ENCODE measurements at places on chromosomes 12 and 14.

DNA sequence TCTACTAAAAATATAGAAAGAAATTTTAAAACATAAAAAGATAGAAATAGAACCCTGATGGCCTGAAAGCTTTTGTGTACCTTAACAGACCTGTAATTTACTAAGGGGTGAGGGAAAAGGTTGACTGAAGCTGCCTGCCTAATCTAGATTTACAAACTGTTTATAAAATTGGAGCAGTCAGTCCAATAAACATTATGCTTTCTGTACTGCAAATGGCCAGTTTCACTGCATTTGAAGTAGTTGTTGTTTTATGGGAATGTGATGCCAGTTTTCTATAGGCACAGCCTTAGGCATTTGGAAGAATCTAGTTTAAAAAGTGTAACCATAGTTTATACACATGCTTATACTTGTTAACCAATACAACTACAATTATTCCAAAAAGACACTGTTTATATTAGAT, 19.1 kb downstream of the SIX1 start:
- DNase-seq, result no peak

- DNase-seq, result no peak
Observed at GRCh38 chr14:49703965-49704364, 11.0 kb downstream of the KLHDC1 start.

GRCh38 chr12:111407377-111408115, 1.8 kb downstream of the SH2B3 start:
- no peak for DNase-seq

DNA sequence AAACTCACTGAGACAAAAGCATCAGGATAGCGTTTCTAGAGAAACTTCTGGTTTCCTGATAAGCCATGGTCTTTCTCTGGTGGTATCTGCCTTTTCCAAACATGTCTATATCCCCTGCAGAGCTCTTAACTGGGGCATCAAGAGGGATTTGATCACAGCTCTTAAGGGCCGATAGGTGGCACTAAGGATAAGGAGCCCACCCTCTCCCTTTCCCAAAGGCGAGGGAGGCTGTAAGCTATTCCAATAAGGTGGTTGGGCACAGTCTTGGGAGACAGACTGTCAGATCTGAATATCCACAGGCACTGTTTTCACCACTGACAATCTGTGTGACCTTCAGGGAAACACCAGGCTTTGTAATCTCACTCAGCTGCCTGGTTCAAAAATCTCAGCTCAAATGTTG, 206.0 kb downstream of the ADGRD1 start:
- DNase-seq, result no peak

- DNase-seq, result peak; percentile 36
Observed at GRCh38 chr12:27682534-27682933, 13.7 kb upstream of the REP15 start.

GRCh38 chr14:95273001-95273978, 46.4 kb downstream of the CLMN start:
- no peak for DNase-seq

DNA sequence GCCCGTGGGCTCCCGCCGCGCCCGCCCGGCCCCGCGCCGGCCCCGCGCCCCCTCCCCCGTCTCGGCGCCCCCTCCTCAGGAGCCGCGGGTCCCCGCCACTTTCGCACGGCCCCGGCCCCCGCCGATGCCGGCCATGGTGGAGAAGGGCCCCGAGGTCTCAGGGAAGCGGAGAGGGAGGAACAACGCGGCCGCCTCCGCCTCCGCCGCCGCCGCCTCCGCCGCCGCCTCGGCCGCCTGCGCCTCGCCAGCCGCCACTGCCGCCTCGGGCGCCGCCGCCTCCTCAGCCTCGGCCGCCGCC, 263 bp downstream of the RCOR1 start:
- DNase-seq, result no peak

DNA sequence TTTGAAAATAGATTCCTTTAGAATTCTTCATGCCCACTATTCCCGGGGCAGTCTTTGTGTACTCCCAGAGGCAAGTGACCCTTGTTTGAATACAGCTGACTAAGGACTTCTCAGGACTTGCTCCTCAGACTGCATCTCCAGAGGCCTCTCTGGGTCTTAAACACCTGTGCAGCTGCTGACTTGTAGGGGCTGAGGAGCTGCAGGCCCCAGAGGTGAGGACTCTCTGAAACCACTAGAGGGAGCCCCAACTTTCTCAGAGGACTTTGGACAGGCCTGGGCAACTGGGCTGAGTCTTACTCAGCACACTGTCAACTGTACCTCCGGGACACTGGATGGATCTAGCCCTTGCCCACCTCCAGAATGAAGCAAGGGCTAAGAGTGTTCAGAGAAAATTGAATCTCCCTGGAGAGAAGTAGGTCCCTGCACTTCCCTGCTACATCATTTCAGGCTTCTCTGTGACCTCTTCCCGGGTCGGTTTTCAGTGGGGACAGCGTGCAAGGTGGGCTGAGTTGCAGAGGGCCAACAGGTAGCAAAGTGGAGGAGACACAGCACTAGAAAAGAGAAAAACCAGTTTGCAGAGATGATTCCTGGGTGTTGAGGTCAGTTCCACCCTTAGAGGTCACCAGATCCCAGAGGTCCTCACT, 164.6 kb downstream of the TMEM117 start:
- peak; percentile 61 for DNase-seq

DNA sequence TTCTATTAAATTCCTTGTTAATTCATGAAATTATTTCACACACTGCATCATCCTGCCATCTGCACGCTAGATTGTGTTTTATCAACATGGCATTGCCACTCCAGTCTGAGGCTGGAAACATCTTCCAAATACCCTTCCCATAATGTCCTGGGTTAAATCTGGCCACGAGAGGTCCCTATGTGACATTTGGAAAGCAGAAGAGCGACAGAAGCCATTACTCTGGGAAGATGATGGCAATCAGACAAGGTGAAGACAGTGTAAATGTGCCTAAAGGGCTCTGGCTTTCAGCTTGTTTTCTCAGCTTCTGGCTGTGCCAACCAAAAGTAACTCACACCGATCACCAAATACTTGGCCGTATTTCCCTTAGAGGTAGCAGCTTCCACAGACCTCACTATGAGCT, 144.8 kb downstream of the CAPZA3 start:
- no peak for DNase-seq

- DNase-seq, result no peak
Observed at GRCh38 chr12:2555487-2556082, 239.2 kb upstream of the FKBP4 start.

DNA sequence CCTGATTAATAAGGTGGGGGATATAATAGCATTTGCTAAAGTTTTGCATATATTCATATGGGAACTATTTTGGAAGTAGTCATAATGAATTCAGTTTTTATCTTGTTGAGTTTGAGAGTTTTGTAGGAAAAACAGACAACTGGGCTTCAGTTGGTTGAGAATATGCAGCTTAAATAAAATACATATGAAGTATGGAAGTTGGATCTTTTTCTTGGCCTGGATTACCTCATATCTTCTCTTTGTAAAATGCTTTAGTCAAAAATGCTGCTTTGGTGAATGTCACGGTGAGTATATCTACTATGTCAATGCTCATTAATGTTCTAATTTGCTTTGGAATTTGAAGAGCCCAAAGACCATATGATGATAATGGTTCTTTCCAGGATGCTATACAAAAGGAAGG, 552.2 kb upstream of the LMO3 start:
- DNase-seq, result no peak

- no peak for DNase-seq
Observed at GRCh38 chr14:67270145-67270753, 29.0 kb downstream of the PALS1 start.

DNA sequence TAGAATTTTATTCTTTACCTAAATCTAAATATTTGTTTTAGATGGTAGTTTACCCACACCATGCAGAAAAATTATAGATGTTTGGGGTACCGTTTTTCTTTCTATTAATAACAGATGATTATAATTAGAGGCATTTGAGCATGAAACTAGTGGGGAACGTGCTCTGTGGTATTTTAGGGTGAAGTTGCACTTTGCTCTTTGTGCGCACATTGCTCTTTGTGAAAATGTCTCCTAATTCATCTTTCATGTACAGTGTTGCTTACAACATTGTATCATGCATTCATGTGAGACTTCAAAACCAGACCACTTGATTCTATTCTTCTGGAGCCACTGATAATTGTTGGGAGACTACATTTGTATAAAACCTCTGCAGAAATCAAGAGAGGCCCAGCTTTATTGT, 449.1 kb upstream of the RGS6 start:
- DNase-seq, result no peak

DNA sequence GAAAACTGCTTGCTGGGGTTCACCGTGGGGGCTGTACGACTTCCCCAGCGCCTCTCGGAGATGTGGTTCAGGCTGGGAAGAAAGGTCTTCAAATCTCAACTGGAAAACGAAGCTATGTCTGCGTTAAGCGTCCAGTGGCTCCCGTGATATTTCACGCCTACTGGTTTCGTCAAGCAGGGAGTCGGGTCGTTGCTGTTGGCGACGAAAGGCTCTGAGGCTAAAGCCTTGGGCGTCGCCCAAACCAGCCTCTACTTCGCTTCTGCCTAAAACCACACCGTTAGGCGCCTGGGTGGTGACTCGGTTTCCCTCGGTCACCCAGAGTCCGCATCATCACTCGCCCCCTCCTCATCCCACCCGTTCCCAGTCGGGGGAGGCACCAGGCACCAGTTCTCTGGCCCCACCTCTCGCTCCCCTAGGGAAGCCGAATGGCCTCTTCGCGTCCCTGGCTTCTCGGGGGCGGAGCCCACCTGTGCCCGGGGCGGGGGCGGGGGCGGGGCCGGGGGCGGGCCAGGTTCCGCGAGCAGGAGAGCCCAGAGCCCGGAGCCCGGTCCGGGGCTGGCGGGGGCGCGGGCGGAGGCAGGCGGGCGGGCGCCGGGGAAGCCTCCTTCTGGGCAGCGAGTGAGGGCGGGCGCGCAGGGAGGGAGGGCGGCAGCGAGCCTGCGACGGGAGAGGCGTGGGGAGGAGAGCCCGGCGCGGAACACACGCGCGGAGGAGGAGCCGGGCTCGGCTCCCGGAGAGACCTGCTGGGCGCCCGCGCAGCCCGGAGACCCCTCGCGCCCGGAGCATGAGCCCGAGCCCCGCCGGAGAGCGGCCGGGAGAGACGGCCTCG, at the start of gene B4GALNT3:
Gene B4GALNT3 (plus strand): TSS at position 510 of the 829 bp plus-strand sequence. CDS start 438 bp downstream, outside the sequence.
- no peak for DNase-seq

GRCh38 chr14:104135121-104135903, 3.1 kb upstream of the KIF26A start:
- no peak for DNase-seq

- DNase-seq, result no peak
Observed at GRCh38 chr12:58079806-58080205, 138.4 kb downstream of the ATP23 start.

- no peak for DNase-seq
Observed at GRCh38 chr14:86257973-86258372, 728.0 kb downstream of the FLRT2 start.

DNA sequence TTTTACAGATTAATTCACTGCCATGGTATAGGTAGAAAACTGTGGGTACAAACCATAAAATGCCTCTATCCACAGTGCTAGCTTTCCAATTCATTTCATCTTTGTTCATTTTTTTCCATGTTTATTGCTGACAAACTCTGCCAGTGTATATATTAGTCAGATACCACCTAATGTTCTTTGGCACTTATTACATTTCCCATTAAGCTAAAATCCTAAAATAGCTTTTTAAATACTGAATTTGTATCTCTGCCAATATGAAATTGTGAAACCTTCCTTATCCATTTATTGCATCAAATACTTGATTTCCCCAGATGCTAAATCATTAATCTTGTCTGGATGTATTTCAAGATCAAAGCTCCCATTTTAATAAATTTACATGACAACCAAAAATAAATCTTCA, 150.1 kb upstream of the FSCB start:
- no peak for DNase-seq

GRCh38 chr14:68800953-68801352, 8.1 kb upstream of the ZFP36L1 start:
- DNase-seq, result no peak
